ENCODE measurements at places on chromosomes 13 and 19.

DNA sequence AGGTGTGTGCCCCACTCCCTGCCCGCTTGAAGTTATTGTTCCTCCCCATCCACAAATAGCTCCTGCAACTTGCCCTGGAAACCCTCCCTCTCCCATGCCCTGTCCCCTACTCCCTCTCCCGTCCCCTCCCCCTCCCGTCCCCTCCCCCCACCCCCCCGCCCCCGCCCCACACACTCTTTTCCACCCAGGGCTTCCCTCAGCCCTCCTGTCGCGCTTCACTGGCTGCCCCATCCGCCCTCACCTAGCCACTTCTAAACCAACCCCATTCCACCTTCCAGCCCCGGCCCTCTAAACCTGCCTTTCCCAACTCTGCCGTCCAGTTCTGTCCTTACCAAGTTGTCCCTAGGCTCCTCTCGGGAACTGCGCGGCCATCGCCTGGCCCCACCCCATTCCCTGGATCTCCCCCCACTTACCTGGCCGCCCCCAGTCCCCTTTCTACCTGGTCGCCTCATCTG is 993 bp downstream of the RGL3 start:
- no peak for DNase-seq

DNA sequence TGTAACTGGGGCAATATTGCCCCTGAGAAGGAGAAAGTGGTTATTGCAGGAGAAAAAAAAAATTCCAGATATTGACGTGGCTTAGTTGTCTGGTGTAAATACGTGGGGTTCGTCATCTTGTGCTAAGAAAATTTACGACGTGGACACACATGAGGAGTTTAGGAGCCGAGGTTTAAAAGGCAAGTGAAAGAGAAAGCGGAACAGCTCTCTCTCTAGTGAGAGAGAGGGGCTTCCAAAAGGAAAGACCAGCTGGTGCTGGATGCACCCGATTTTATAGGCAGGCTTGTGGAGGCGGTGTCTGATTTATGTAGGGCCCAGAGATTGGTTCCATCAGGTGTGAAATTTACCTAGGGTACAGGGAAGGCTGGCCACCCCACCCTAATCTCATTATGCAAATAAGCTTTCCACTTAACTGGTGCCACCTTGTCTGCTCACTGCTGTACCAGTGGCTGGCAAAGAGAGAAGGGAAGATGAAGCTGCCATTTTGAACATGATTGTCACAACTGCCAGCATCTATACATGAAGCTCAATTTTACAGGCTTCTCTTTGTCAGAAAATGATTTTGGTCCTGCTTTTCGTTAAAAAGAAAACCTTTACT is 845.1 kb downstream of the DACH1 start:
- no peak for DNase-seq

DNA sequence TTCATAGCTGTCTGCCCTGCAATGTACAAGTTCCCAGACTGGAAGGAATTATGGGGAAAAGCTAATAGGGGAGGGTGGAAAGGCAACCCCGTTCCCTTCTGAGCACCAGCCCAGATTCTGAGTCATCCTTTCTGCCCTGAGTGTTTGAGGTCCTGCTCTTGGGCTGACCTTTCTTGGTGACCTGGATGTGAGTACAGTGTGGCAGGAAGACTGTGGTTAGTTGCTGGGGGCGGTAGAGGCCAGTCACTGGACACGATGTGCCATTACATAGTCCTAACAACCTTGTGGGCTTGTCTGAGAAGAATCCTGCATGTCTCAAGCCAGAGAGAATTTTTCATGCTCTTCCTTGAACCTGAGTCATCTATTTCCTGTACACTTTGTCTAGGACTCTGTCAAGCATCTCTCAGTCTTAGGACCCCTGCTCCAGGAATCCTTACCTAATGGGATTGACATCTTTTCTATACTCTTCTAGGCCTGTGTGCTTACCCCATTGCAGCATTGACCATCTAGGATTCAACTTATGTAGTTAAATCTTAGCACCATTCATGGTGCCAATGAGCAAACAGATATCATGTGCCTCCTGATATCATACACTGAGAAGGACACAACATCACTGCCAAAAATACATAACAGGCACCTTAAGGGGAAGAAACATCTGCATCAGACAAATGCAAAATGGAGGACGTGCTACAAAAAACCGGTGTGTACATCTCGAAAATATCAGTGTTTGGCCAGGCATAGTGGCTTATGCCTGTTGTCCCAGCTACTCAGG is 8.1 kb upstream of the ANGPTL4 start:
- no peak for DNase-seq

DNA sequence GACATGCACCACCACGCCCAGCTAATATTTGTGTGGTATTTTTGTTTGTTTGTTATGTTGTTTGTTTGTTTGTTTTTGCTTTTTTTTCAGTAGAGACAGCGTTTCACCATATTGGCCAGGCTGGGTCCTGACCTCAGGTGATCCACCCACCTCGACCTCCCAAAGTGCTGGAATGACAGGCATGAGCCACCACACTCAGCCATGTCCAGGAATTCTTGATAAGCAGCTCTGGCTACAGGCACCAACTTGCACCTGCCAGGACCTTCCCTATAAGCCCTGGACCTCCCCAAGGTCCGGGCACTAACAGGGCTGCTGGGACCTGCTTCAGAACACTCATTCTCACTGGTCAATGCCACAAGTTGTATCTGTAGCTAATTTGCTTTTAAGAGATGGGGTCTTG is 48.7 kb downstream of the TINCR start:
- no peak for DNase-seq

DNA sequence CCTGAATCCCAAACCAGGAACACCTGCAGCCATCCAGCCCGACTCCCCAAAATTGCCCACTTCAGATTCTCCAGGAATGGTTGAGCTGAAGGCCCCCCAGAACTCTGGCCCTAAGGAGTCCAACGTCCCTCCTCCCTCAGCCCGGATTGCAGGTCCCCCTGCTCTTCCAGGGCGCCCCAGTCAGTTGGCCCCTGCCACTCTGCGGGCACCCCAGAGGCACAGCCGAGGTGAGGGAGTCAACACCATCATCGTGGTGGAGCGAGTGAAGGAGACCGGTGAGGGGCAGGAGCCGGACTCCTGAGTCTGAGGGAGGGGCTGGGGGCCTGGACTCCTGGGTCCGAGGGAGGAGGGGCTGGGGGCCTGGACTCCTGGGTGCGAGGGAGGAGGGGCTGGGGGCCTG is 2.2 kb downstream of the GFY start:
- no peak for DNase-seq

GRCh38 chr13:79621902-79622301 is 140.9 kb downstream of the NDFIP2 start:
- DNase-seq: no peak

- no peak for DNase-seq
Observed at GRCh38 chr13:72686766-72687165, 40.7 kb downstream of the MZT1 start.

- DNase-seq: no peak
Observed at GRCh38 chr19:28489776-28490175, 723.2 kb downstream of the UQCRFS1 start.

GRCh38 chr19:22472180-22472637 is 50.1 kb upstream of the ZNF98 start:
- DNase-seq: no peak

DNA sequence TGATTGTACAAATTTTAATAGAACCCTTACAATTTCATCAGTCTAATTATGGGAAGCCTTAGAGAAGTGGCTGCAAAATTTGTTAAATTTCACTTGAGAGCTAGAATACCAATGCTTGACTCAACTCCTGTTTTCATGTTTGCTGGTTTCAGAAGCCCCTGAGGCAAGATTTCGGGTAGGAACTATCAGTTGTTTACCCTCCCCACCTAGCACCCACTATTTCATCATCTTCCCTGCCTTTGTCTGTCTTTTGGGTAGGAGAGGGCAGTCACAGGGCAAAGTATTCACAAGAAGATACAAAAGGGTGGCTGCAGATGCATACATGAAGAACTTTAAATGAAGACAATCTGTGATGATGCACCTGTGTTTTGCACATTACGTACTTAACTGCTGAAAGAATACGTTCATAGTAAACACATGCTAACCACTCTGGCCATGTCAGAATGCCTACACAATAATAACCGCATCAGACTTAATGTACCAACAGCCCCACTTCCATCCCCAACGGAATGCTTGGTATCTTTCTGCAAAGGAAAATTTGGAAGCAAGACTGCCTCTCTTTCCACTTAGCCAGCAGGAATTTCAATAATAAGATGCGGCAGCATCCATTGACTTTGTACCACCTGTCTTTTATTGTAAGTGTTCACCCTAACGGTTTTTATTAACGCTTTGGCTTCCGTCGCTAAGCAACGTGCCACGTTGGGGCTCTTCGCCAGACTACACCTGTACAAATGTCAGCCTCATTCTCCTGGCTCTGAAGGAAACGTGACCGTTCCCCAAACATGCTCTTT is 30.4 kb downstream of the TPT1 start:
- DNase-seq: no peak

- DNase-seq: no peak
Observed at GRCh38 chr13:110225003-110225402, 82.0 kb downstream of the COL4A1 start.

DNA sequence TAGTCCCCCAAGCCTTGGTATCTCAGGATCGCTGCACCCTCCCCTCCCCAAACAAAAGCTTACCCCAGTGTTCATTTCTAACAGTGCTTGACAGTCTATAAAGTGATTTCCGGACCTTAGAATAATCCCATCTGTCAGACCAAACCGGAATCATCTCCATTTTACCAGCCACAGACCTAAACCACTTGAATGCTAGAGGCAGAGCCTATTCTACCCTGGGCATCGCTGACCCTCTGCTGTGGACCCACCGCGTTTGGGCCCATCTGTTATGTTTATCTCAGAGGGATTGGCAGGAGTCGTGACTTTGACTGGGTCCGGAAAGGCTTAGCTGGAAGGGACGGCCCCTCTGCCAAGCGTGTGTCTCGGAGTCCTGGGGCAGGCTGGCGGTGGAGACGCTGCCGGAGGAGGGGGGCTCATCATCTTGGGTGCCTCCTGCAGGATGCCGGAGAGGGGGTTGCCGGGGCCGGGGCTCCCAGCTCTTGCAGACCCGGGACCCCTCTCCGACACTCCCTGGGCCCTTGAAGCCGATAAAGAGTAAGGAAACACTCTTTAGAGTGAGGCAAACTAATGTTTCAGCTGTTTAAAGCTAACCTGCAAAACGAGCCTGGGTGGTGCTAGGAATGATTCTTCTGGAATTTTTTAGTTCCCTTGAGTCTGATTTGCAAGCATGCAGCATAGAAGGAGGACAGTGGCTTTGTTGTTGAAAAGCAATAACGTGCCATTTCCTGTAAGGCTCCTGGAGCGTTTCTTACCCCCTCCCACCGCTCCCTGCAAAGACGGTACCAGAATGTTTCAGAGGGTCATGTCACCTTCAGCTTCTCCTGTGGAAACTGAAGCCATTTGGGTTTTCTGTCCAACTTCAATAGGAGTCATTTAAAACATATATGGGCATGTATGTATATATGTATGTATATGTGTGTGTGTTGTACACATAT is 1.3 kb downstream of the SLC25A42 start:
- no peak for DNase-seq

GRCh38 chr19:1901940-1902404 is 3.2 kb upstream of the ADAT3 start:
- DNase-seq: no peak

GRCh38 chr19:29378126-29378525 is 147.7 kb upstream of the VSTM2B start:
- DNase-seq: no peak

- DNase-seq: no peak
Observed at GRCh38 chr13:54633456-54633855, 1604.8 kb downstream of the OLFM4 start.

DNA sequence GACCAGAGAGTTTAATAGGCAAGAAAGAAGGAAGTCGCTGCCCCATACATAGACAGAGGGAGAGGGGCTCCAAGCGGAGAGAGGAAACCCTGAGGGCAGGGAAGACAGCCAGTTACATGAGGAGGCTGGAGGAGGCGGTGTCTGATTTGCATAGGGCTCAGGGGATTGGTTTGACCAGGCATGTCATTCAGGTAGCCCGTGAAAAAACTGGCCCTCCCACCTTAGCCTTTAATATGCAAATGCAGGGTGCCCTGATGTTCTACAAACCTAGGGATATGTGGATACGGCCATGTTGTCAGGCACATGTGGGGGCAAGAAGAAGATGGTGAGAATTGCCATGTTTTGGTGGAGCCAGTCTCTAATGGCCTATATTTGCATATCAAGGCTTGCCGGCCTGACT is 1461.6 kb downstream of the PCDH9 start:
- DNase-seq: no peak

GRCh38 chr19:10288662-10289166 is 1.0 kb upstream of the ICAM5 start:
- DNase-seq: no peak

DNA sequence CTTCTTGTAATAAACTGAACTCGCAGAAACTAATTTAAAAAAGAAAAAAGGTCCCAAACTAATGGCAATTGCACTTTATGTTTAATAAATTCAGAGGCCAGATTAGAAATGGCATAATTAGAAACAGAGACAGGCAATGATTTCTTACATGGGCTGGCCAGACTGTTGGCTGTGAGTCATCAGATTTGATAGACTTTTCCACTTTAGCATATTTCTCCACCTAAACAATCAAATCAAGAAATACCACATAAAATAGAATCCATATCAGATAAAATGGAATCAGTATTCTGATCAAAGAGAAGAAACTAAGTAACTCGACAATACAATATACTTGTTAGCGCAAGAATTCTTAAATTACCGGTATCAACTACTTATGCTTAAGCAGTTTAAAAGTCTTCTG is 29.0 kb downstream of the EXOSC8 start:
- DNase-seq: no peak

GRCh38 chr13:45103449-45103848 is 16.9 kb upstream of the GTF2F2 start:
- DNase-seq: no peak
